Hematopoietic multipotent progenitor cell treated with erythropoietin and hydrocortisone succinate and interleukin-3 and kit ligand, for 8 days (in vitro differentiated cells): ENCODE measurements at places on chromosomes 3 and 15.

GRCh38 chr15:63805993-63806980 is 27.5 kb downstream of the HERC1 start:
- peak; percentile 71 for DNase-seq

- no peak for DNase-seq
Measured at GRCh38 chr15:67803299-67803698, 22.0 kb upstream of the SKOR1 start.

DNA sequence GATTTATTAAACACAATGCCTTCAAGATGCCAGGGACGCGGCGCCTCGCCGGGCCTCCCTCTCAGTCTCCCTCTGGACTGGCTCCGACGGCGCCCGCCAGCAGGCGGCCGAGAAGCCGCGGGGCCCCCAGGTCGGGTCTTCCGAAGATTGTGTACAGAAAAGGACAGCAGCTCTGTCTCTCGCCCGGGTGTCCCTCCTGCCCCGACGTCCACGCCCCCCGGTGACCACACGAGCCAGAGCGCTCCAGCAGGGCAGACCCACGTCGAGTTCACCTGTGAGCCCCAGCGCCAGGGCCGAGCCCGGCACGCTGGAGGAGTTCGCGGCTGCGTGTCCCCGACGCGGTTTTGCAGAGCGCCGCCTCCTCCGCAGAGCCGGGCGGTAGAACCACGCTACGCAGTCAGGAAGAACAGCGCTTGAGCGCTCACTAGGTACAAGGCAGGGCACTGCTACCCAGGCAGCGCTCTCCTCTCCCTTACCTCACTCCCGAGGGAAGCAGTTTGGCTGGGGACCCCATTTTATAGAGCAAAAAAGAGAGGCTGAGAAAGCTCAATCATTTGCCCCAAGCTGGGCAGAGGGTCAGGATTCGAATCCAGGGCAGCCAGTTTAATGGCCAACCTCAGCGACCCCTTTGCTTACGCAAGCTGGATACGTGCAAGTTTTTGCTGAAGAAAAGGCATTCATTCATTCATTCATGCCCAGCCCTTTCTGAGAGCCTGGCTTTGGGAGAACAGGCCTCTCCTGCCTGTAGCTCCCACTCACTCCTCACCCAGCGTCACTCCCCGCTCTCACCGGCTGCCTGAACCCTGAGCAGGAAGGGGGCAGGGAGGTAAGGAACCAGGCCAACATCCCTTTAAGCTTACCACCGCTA is 3.0 kb upstream of the TLE3 start:
- peak; percentile 71 for DNase-seq

DNA sequence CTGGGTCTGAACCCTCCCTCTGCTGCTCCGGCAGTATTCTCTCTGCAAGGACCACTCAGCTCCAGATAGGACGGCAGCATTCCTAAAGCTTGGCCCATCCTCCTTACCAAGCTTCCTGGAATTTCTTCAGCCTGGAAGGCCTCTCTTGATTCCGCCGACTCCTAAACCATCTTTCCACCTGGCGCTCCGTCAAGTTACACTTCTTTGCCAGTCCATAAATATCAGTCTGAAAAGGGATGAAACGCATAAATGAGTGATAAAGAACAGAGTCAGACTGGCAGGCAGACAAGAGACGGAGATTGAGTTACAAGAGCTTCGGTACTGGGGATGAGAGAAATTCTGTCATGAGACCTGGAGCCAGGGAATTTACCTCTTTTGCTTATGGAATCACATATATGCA is 44.3 kb downstream of the CERS3 start:
- DNase-seq, result no peak

GRCh38 chr15:82882273-82882928 is 70.1 kb downstream of the HOMER2 start:
- no peak for DNase-seq
